ENCODE measurements at places on chromosomes 11 and 22. TPM values are rescaled to one million over a fixed set of nuclear protein-coding genes. Genes with fewer than 3 reads are reported as not detected.

The GNG3 gene
- not detected for total RNA-seq

The LRRC56 gene
- not detected for total RNA-seq

The RASL10A gene
- not detected for total RNA-seq

The SCGB1C1 gene
- not detected for total RNA-seq

The NCAPH2 gene
- total RNA-seq = 51.8 TPM

The COPB1 gene
- 318 TPM for total RNA-seq

The TMPRSS4 gene
- not detected for total RNA-seq

The IGSF9B gene
- total RNA-seq = 0.57 TPM

The RIMBP3B gene
- 0.65 TPM for total RNA-seq
